ENCODE measurements at places on chromosomes 7 and 10.
A peak's percentile ranks its signal among the peaks of the same experiment; 100 is the strongest.

GRCh38 chr7:155296006-155296787, 1.5 kb upstream of the INSIG1 start:
- peaks cover 36% of the 10 kb centered on the region for H3K4me1 ChIP-seq
- H3K27me3 ChIP-seq = peaks cover 9% of the 10 kb centered on the region

DNA sequence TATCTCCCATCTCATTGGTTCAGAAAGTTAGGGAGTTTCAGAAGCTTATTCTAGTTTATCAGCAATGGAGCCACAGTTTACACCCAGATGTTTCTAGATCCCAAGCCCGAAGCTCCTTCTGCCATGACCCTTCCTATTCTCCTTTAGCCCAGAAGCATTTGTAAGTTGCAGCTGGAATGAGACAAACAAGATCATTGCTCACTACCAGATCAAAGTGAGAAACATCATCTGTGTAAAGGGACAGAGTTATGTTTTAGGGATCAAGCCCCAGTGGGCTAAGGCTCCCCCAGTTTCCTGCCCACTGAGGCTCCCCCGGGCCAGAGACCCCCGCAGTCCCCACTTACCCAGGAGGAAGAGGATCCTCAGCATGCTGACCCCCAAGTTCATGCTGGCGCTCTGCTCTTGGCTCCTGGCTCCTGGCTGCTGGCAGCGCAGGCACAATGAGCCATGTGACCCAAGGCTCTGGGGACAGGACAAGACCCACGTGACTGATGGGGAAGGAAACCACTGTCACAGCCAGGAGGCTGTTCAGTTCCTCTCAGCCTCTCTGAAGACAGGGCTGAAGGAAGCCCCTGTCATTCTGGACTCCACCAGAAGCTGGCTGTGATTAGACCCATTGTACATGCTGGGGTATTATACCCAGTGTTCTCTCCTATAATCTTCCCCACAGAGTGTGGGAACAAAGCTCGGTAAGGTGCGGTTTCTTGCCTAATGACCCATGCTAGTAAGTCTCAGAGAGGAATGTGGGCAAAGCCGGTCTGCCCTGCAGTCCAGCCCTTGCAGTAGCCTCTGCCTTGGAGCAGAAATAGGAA, at the start of gene TMEM273:
TMEM273 (minus strand) TSS at position 442 of the 812 bp plus-strand sequence; CDS start at position 387, 55 bp downstream.
- no peak within 1 kb of the TSS for H3K27ac ChIP-seq
- no peaks in the 10 kb centered on the region for H3K36me3 ChIP-seq
- DNase-seq = no peak
- H3K27me3 ChIP-seq = peaks cover 4% of the 10 kb centered on the region
- H3K4me1 ChIP-seq = peaks cover 21% of the 10 kb centered on the region

DNA sequence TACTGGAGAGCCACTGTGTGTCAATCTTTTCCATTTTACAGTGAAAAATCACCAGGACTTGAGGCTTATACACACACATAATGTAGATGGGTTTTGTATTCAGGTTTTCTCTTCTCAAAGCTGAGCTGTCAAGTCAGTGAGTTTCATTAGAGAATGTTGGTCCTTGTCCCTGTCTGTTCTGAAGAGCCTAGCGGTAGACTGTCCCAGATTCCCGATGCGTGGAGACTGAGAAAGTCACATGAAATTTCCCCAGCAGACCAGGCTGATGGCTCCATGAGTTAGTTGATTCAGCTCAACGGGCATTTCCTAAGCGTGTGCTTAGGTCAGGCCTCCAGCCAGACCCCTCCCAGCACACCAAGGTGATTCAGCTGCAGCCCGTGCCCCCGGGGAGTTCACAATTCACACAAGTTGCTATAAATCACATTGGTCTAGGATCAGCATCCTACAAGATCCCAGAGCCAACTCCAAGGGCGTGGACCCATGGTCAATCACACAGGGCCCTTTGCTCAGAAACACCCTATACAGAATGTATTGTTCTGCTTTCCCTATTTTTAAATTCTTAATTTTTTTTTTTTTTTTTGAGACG, 17.2 kb downstream of the CHST15 start:
- peaks cover 3% of the 10 kb centered on the region for H3K27me3 ChIP-seq
- H3K27ac ChIP-seq = no peak overlapping the region
- peaks cover 64% of the 10 kb centered on the region for H3K4me1 ChIP-seq
- no peak for DNase-seq

DNA sequence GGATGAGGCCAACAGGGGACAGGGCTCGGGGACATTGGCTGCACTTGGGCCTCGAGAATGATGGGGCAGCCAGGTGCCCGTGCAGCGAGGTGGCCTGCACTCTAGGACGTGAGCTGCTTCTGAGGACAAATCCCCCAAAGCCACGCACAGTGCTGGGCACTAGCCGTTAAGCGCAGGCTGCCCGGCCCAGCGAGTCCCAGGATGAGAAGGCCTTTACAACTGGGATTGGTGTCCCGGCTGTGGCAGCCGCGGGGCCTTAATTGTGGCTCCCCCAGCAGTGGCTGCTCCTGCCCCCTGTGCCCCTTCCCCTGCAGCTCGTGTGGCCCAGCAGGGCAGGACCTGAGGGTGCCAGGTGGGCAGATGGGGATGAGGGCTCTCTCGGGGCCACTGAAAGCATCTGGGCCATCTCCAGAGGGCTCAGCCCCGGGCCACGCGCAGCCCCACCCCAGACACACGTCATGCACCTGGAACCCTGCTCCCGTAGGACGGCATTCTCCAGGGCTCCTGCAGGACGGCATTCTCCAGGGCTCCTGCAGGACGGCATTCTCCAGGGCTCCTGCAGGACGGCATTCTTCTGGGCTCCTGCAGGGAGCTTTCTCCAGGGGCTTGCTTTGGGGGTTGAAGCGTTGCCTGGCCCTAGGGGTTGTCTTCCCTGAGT, 6.6 kb downstream of the PWWP2B start:
- peaks cover 4% of the 10 kb centered on the region for H3K36me3 ChIP-seq
- H3K4me3 ChIP-seq = no peak overlapping the region
- H3K4me1 ChIP-seq = peaks cover 5% of the 10 kb centered on the region
- no peak overlapping the region for H3K27ac ChIP-seq
- DNase-seq = no peak
- peaks cover 12% of the 10 kb centered on the region for H3K27me3 ChIP-seq

- no peak overlapping the region for H3K4me3 ChIP-seq
- H3K36me3 ChIP-seq = no peaks in the 10 kb centered on the region
- no peak overlapping the region for H3K27ac ChIP-seq
- no peaks in the 10 kb centered on the region for H3K27me3 ChIP-seq
- DNase-seq = no peak
These were observed 34.3 kb upstream of the TMEM26 start for GRCh38 chr10:61487506-61487905.

DNA sequence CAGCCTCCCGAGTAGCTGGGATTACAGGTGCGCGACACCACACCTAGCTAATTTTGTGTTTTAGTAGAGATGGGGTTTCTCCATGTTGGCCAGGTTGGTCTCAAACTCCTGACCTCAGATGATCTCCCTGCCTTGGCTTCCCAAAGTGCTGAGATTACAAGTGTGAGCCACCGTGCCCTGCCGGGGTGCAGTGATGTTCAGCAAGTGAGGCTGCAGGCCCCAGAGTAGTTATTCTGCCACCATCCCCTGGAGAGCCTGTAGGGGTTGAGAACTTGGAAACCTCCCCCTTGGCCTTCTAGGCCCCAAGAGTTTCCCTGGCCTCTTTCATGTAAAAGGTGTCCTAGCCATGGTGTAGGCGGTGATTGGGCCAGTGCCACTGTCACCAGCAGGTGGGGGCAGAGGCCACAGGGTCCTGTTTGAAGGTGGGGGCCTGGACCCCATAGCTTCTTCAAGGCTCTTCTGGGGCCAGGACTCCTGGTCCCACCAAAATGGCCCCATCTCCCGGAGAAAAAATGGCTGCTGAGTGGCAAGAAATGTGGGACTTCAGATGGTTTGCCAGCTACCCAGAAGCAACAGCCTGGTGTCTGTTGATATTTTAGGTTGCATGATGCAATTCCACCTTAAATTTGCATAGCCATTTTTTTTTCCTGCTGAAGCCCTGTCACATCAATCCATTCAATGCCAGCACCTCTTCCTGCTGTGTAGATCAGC, 25.5 kb upstream of the INMT start:
- no peaks in the 10 kb centered on the region for H3K36me3 ChIP-seq
- no peaks in the 10 kb centered on the region for H3K4me1 ChIP-seq
- DNase-seq = no peak
- H3K27ac ChIP-seq = peak overlapping the region; percentile 13
- no peak overlapping the region for H3K4me3 ChIP-seq

- H3K4me1 ChIP-seq = no peaks in the 10 kb centered on the region
- peak overlapping the region; percentile 44 for H3K4me3 ChIP-seq
- peaks cover 35% of the 10 kb centered on the region for H3K36me3 ChIP-seq
- H3K27ac ChIP-seq = no peak overlapping the region
- no peak for DNase-seq
These were observed 21.1 kb downstream of the CRPPA start for GRCh38 chr7:16399916-16400892.

- peaks cover 11% of the 10 kb centered on the region for H3K4me1 ChIP-seq
- no peak for DNase-seq
- H3K36me3 ChIP-seq = peaks cover 6% of the 10 kb centered on the region
- no peak overlapping the region for H3K27ac ChIP-seq
- H3K27me3 ChIP-seq = peaks cover 1% of the 10 kb centered on the region
These were observed 4.6 kb downstream of the DCLRE1C start for GRCh38 chr10:14949291-14949690.

DNA sequence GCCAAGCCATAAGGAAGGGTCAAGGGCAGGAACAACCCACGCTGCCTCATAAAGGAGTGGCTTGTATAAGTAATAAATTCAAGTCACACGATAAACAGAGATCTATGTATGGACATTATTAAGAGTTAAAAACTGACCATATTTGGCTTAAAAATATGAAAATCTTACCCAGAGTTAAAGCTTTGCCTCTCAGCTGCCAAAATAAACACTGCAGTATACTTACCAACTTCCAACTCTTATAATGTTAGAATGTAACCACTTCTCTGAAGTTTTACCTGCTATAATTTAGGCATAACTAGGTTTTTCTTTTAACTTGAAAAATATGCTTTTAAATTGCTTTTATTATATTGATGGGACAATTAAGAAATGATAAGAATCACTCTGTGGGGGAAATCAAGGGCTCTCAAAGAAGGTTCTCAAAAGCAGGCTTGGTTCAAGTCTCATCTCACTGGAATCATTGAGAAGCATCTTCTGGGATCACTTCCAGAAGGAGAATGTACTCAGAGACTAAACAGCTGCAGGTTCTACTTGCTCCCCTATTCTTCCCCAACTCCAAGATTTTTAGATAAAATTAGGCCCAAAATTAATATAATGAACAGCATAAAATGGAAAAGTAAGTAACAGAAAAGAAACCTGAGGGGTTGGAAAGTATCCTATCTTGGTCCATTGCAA, 16.1 kb upstream of the CAV2 start:
- H3K4me1 ChIP-seq = no peaks in the 10 kb centered on the region
- H3K4me3 ChIP-seq = no peak overlapping the region
- no peaks in the 10 kb centered on the region for H3K36me3 ChIP-seq
- no peak for DNase-seq
- H3K27me3 ChIP-seq = no peaks in the 10 kb centered on the region

DNA sequence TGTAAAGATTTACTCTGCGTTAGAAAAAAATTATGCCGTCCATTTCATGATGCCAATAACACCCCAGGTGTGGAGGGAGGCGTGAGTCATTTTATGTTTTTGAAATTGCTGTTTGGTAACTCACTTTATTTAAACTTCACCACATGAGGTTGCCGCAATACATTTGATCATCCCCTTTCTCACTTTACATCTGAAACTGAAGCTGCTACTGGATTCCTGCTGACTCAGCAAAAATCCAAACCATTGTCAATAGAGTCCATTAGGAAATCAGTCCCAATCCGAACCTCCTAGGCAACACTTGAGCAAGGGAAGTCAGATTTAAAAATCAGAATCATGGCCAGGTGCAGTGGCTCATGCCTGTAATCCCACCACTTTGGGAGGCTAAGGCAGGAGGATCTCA, 136.6 kb upstream of the SVIL start:
- no peak overlapping the region for H3K4me3 ChIP-seq
- H3K36me3 ChIP-seq = peaks cover 4% of the 10 kb centered on the region
- no peak for DNase-seq
- no peak overlapping the region for H3K27ac ChIP-seq

- H3K4me3 ChIP-seq = no peak overlapping the region
- H3K36me3 ChIP-seq = no peaks in the 10 kb centered on the region
- H3K27me3 ChIP-seq = no peaks in the 10 kb centered on the region
- no peak for DNase-seq
- H3K4me1 ChIP-seq = peaks cover 9% of the 10 kb centered on the region
These were observed 12.5 kb downstream of the CYP3A43 start for GRCh38 chr7:99840136-99840869.

DNA sequence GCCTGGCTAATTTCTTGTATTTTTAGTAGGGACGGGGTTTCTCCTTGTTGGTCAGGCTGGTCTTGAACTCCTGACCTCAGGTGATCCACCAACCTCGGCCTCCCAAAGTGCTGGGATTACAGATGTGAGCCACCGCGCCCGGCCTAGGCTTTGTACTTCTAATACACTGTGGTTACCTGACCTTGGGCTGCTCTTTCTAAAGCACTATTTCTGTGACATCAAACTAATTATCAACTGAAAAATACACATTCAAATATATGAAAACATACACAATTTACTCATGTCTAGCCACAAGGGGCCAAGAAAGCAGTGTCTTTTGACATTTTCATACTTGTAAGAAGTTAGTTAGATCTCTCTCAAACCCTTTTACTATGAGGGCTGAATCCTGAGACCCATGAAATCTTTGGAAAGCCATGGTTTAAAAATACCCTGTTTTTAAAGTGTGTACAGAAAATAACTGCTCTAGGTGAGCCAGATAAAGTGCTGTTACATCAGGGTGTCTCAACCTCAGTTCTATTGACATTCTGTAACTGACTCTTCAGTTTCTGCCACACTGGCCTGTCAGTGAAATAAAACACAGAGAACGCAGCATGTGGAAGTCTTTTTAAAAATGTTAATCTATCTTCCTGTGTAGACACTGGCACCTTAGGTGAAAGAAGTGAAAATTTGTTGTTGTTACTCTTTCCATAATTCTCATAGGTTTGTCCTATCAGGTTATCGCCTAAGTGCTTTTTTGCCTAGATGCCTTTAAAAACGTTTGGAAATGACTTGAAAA, 58.8 kb downstream of the CREM start:
- no peak for DNase-seq
- H3K4me1 ChIP-seq = no peaks in the 10 kb centered on the region
- H3K27me3 ChIP-seq = no peaks in the 10 kb centered on the region
- H3K36me3 ChIP-seq = peaks cover 5% of the 10 kb centered on the region
- no peak overlapping the region for H3K4me3 ChIP-seq
- H3K27ac ChIP-seq = peak overlapping the region; percentile 26

GRCh38 chr10:52451817-52452216, 137.7 kb downstream of the DKK1 start:
- H3K4me3 ChIP-seq = no peak overlapping the region
- H3K36me3 ChIP-seq = no peaks in the 10 kb centered on the region
- no peak overlapping the region for H3K27ac ChIP-seq

DNA sequence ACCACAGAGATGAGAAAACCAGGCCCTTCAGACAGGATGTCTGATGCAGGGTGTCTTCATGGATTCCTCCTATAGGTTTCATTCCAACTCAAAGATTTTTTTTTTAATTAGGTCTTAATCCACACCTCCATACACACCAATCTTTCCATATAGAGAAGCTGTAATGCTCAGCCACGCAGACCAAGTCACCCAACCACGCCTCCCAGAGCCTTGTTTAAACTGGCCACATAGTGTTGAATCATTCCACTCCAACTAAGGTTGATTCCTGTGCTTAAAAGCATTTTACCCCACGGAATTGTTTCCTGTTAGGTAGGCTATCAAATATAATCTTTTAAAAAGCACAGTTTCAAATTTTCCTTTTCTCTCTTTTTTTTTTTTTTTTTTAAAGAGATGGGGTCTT, 153.6 kb downstream of the TYW1B start:
- H3K4me1 ChIP-seq = no peaks in the 10 kb centered on the region
- H3K4me3 ChIP-seq = no peak overlapping the region
- no peak for DNase-seq
- H3K27me3 ChIP-seq = no peaks in the 10 kb centered on the region
